Adipocyte (in vitro differentiated cells): ENCODE measurements at places on chromosomes 13 and 19.
A peak's percentile ranks its signal among the peaks of the same experiment; 100 is the strongest.

DNA sequence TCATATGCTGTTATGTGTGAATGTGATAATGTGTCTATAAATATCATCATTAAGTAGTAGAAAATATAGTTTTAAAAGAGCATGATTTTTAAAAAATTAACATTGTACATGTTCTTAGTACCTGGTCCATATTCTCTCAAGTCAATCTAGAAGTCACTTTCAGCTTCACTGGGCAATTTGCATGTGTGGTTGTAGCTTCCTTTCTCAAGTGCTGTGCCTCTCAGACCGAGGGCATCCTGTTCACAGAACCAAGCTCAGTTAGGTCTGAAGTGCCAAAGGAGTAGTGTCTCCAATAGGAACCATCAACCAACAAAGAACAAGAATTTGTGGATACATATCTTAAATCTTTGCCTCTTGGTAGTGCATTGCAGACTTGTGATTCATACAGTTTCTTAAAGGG lies 541.8 kb upstream of the SLC10A2 start:
- no peak for DNase-seq

- DNase-seq = no peak
These were observed 255.7 kb downstream of the DLEU7 start for GRCh38 chr13:50587645-50588373.

DNA sequence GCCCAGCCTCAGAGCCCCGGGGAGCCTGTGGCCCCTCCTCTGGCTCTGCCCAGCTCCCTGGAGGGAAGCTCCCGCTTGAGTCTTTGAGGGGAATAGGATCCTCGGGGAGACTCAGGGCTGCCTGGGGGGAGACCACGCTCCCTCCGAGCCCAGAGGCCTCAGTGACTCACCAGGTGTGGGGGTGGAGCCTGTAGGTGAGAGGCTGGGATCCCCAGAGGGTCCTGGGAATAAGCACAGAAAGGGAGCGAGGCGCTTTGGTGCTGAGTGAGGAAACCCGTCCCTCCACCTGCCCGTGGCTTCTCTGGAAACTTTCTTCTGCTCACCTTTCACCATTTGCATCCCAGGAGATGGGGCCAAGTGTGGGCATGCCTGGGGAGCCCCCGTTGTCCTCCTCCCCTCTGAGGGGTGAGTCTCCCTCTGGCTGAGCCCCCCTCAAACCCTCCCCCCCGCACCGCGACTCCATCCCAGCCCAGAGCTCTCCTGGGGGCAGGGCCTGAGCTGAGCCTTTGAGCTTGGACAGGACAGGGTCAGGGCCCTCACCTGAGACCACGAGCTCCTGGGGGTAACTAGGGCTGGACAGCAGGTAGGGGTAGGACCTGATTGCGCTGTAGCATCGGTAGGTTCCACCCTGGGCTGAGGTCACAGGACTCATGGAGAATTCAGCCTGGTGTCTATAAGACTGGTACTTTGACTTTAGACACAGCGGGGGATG lies 2.7 kb downstream of the LILRB5 start:
- no peak for DNase-seq

- peak; percentile 40 for DNase-seq
These were observed 110.8 kb downstream of the SUCLA2 start for GRCh38 chr13:47890146-47890814.

GRCh38 chr13:66618702-66619101 lies 611.4 kb downstream of the PCDH9 start:
- peak; percentile 75 for DNase-seq

GRCh38 chr13:87274209-87274819 lies 396.9 kb upstream of the SLITRK5 start:
- DNase-seq = no peak

- no peak for DNase-seq
These were observed 577.2 kb downstream of the SLITRK5 start for GRCh38 chr13:88248393-88248792.

DNA sequence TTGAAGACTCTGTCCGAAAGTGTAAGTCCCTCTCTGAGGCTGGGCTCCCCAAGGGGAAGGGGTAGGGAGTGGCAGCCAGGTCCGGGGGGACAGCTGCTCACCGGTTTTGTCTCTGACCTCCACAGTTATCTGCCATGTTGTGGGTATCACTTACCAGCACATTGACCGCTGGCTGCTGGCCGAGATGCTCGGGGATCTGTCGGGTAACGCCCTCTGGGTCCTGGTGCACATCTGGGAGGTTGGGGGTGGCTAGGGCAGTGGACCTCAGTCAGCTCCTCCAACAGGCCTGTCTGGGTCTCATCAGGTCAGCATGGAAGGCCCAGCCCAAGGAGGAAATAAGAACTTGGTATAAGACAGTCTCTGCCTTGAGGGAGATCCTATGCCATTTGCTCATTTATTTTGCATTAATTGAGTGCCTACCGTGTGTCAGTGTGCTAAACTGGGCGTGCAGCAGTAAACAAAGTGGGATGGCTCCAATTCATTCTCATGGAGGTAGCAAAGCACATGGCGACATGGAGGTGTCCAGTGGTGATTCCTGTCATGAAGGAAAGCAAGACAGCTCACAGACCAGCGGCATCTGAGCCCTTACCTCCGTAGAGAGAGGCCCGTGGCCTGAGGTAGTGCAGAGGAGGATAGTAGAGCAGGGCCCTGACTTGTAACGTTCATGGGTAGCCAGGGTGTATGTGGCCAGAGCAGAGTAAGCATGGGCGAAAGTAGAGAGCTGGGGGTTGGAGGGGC lies 13.7 kb downstream of the EIF3K start:
- no peak for DNase-seq

GRCh38 chr13:28426381-28426780 lies 68.5 kb downstream of the FLT1 start:
- no peak for DNase-seq

DNA sequence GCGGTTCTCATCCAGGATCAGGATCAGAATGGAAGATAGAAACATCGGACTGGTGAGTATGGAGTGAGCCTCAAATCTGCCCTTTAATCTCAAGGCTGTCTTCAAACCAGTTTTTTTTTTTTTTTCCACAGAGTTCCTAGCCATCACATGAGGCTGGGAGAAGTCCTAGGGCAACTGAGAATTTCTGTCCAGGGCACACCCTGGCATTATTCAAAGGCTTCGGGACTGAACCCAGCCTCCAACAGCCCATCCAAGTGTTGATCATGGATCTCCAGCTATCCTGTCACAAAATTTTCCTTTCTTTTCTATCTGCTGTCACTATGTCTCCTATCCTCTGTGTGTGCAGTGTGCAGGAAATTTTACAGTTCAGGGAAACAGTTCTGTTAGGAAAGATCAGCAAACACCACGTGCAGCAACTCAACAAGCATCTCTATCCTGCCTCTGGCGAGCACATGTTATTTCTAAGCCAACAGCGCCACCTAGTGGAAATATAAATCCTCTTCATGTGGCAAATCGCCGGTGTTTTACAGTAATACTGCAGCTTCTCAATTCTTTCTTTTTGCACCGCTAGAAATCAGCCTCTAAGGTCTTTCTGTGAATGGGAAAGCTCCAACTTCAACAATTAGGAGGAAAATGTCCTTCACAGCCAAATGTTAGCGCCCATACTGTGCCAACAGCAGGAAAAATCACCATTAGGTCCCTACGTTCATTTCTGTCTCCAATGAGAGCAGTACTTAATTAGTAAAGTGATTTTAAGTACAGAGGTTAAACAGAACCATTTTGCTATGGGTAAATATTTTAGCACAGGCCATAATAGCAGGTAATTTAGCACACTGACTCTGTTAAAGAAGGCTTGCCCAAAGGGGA lies 21.4 kb upstream of the ZNF181 start:
- peak; percentile 93 for DNase-seq

DNA sequence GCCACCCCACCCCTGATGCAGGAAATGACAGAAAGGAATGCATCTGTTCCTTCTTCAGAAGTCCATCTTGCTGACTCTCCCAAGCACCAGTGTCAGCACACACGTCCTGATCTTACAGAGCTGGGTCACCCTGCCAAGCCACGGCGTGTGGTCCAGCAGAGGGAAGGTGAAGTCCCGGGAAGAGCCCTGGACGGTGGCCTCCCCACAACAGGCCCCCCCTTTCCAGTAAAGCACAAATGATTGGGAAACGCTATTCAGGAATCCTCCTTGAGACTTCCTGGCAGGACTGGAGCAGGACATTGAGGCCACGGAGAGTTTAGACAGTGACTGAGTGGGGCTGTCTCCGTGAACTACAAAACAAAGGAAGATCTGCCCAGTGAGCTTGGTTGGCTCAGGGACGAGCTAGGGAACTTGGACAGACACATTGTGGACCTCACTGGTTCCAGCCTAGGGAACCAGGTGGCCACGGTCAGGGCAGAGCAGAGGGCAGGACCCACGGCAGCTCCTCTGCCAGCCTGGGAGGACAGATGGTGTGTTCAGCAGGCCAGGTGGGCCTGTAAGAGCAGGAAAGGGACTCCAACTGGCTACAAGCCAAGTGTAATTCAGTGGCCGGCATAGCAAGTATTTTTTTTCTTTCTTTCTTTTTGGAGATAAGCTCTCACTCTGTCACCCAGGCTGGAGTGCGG lies 41.7 kb downstream of the ELL start:
- DNase-seq = peak; percentile 72

DNA sequence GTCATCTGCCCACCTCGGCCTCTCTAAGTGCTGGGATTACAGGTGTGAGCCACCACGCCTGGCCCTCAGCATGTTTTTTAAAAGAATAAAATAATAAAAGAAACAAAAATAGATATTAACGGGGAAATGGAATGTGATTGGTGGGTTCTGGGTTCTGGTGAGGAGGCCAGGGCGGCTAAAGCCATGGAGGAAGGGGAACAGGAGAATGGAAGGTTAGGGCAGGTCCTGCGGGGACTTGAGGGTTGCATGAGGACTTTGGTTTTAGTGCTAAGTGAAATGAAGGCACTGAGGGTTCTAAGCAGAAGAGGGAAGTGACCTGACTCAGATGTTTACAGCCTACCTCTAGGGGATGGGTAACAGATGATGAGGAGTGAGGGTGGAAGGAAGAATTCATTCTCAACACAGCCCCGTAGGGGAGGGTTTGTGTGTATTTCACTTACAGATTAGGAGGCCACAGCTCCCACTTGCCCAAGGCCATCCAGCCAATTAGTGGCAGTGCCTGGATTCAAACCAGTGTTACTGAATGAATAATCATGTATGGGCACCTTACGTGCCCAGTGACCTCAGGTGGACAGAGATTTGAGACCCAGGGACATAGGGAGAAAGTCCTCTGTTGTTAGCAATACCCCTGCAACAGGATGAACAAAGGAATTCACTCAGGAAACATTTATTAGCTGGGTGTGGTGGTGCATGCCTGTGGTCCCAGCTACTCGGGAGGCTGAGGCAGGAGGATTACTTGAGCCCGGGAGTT lies 6.7 kb upstream of the MRPL4 start:
- no peak for DNase-seq

DNA sequence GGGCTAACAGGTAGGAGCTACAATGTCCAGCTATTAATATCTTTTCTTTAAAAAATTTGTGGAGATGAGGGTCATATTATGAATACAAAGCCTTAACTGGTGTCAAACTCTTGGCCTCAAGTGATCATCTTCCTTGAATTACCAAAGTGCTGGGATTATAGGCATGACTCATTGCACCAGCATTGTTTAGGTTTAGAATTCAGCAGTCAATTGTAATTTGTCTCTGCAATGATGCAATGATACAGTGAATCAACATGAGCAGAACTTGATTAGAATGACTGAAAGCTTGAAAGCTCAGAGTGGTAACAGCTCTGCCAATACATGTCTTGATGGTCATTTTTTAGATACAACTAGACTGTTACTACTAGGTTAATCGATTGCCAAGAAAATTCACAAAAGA lies 752.8 kb upstream of the MIR17HG start:
- DNase-seq = peak; percentile 61

DNA sequence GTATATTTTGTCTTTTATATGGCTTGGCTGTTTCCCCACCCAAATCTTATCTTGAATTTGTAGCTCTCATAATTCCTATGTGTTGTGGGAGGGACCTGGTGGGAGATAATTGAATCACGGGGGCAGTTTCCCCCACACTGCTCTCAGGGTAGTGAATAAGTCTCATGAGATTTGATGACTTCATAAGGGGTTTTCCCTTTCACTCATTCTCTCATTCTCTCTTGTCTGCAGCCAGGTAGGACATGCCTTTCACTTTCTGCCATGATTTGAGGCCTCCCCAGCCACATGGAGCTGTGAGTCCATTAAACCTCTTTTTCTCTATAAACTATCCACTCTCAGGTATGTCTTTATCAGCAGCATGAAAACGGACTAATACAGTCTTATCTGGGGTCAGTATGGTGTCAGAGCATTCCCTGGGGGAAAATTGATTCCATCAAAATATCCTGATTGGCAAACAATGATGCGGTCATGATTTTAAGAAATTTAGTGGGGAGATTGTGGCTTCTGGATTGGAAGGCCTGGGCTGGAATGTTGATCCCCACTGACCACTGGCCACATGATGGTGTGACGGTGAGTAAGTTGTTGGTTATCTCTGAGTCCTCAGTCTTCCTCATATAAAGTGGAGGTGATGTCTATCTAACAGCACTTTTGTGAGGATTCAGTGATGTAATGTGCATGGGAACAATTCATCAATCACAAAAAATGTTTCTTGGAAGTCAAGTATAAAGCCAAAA lies 27.5 kb upstream of the ANKRD10 start:
- no peak for DNase-seq
